Activated CD8-positive, alpha-beta T cell treated with anti-CD3 and anti-CD28 coated beads, Interleukin-2, amount 10 ng/mL, durations not matched to agents 7 days and 5 days (primary cell): ENCODE measurements at places on chromosomes 1 and 21. TPM values are rescaled to one million over a fixed set of nuclear protein-coding genes. Genes with fewer than 3 reads are reported as not detected.

Gene OVAAL
- not detected for total RNA-seq

Gene C4BPA
- total RNA-seq = not detected

Gene ORC1
- total RNA-seq = 38.4 TPM

Gene LENEP
- total RNA-seq = 1.1 TPM

Gene KPRP
- not detected for total RNA-seq

Gene RAB7B
- not detected for total RNA-seq

Gene TEX38
- not detected for total RNA-seq

Gene IL12RB2
- total RNA-seq = 19.6 TPM

Gene TTC34
- 0.86 TPM for total RNA-seq

Gene HPDL
- 16.8 TPM for total RNA-seq

Gene NHLH1
- 0.24 TPM for total RNA-seq

Gene OR6N1
- total RNA-seq = not detected

Gene GJB4
- not detected for total RNA-seq

Gene AJAP1
- not detected for total RNA-seq

Gene LEFTY2
- not detected for total RNA-seq

Gene SPRR2E
- total RNA-seq = not detected

Gene AQP10
- not detected for total RNA-seq

Gene PYHIN1
- 12.5 TPM for total RNA-seq

Gene NR1I3
- not detected for total RNA-seq

Gene WDR4
- 35.6 TPM for total RNA-seq

Gene SLAMF9
- not detected for total RNA-seq

Gene LRRC71
- not detected for total RNA-seq

Gene CYB5RL
- total RNA-seq = 15.5 TPM

Gene AIRE
- total RNA-seq = not detected

Gene FAM72C
- 19.1 TPM for total RNA-seq
